Caudate nucleus (tissue), 63 donors: ENCODE measurements at places on chromosomes 5 and 9.

DNA sequence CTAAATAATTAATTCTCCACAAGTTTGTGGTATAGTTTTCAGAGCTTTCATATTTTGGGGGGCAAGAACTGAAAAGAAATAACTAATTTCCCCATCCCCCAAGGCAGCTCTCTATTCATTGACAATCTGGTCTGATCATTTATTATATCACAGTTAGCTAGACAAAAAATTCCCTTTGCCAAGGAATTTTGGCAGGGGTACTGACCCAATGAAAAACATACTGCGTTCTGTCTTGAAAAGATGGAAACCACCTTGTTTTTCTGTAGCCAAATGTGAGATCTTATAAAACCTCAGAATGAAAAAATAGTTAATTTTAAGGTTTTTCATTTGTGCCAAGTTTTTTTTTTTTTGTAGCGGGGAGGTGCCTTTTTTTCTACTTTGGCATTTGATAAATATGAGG, 1008.9 kb downstream of the EFNA5 start:
- no peak for DNase-seq

DNA sequence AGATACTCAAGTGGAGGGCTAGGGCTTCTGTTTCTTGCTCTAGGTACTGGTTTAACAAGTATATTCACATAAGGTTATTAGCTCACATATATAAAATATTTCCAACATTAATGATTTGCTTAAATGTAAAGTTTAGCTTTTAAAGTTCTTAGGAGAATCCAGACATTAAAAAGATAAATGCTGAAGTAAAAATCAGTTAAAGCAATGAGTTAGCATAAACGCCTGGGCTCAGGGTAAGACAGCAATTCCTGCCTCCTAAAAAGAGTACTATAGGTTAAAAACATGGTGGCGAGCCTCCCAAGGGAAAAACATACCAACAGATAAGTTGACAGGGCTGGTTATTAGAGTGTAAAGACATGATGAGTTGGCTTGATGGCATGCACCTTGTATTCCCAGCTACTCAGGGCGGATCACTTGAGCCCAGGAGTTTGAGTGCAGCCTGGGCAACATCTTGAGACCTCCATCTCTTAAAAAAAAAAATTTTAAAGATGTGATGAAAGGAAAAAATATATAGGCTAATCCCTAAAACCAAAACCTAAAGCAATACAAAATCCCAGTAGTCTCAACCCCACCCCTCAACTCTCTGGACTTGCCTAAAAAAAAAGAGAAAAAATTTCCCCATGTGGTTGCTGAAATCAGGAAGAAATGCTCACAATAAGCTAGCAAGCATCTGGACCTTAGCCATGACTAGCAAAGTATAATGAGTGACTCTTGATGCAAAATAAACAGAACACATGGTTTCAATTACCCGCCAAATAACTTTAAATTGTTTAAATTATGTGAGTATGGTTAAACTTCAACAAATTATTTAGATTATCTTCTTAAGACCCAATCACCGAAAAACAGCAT, 3.6 kb downstream of the GOLPH3 start:
- no peak for DNase-seq

- DNase-seq: no peak
Observed at GRCh38 chr5:75690669-75691068, 26.6 kb downstream of the POC5 start.

DNA sequence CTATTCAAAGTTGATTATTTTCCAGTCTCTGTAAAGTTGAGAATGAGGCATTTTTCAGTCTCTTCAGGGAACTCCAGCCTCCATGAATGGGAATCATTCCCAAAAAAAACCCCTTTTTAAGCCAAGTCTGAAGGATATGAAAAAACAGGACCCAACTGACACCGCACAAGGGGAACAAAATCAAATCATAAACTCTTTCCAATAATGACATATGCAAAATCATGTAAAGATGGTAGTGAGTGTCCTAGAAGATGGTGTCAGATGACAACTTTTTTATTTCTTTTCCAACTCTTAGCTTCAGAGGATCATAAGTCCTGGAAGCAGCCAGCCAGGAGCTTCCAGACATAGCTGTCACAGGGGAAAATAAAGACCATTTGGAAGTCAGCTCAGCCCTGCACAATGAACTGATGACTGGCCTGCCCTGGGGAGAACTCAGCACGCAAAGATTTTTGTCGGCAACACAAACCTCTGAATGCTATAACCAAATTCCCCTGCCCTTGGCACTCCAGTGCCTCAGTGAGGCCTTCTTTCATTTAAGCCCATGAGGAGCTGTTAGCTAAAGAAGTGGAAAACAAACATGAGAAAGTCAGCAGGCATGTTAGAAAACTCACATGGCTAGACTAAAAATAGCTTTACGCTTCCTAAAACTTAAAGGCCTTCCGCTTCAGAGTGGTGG, 85.4 kb downstream of the SLC1A3 start:
- DNase-seq: no peak

- no peak for DNase-seq
Observed at GRCh38 chr5:66351813-66352212, 207.7 kb downstream of the SREK1 start.

DNA sequence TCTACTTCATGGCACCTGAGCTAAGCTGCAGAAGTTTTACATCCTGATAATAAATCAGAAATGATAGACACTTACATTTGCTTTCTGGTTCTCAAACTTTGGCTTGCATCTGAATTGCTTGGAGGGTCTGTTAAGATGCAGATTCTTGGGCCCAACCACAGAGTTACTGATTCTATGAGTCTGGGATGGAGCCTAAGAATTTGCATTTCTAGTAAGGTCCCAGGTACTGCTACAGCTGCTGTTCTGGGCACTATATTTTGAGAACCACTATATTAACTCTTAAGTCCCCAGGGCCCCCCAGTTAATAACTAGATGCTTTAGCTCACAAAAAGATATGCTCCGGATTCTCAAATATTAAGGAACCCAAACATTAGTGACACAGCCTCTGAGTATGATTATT, 69.8 kb upstream of the DAB2 start:
- DNase-seq: no peak

- no peak for DNase-seq
Observed at GRCh38 chr9:127330501-127330900, 65.9 kb downstream of the GARNL3 start.

DNA sequence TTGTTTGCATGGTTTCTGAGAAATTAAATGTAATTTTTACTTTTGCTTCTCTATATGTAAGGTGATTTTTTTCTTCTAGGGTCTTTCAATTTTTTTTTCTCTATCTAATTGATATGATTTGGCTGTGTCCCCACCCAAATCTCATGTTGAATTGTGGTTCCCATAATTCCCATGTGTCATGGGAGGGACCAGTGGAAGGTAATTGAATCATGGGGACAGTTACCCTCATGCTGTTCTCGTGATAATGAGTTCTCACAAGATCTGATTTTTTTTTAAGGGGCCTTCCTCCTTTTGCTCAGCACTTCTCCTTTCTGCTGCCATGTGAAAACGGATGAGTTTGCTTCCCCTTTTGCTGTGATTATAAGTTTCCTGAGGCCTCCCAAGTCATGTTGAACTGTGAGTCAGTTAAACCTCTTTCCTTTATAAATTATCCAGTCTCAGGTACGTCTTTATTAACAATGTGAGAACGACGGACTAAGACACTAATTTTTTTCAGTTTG, 150.8 kb downstream of the MTRR start:
- no peak for DNase-seq

DNA sequence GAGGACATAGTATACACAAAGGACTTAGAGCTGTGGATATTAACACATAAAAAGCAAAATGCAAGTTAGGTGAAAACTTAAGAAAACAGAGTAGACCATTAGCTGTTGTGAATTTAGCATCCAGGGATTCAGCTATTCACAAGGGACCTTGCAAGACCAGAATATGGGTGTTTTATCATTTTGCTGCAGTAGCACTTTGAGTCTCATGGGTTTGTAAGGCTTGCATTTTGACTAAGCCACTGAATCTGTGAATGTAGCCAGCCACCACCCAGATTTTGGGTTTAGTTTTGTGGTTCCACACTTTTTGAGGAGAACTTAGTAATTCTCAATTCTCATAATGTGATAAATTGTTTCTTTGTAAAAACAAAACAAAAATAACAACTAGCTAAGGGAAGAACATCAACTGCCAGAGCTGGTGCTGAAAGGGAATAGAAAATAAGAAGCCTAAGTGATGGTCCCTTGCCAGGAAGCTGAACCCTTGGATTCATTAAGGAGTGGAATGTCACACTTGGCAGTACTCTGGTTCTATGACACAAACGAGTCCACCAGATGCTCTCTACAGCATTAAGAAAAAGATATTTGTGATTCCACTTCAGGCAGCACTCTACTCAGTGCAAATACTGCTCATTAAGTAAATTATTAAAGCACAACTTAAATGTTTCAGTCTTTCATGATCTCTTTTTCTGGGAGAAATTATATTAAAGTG, 557.4 kb upstream of the ZNF462 start:
- DNase-seq: no peak

- no peak for DNase-seq
Observed at GRCh38 chr5:124806373-124807077, 60.1 kb upstream of the ZNF608 start.

DNA sequence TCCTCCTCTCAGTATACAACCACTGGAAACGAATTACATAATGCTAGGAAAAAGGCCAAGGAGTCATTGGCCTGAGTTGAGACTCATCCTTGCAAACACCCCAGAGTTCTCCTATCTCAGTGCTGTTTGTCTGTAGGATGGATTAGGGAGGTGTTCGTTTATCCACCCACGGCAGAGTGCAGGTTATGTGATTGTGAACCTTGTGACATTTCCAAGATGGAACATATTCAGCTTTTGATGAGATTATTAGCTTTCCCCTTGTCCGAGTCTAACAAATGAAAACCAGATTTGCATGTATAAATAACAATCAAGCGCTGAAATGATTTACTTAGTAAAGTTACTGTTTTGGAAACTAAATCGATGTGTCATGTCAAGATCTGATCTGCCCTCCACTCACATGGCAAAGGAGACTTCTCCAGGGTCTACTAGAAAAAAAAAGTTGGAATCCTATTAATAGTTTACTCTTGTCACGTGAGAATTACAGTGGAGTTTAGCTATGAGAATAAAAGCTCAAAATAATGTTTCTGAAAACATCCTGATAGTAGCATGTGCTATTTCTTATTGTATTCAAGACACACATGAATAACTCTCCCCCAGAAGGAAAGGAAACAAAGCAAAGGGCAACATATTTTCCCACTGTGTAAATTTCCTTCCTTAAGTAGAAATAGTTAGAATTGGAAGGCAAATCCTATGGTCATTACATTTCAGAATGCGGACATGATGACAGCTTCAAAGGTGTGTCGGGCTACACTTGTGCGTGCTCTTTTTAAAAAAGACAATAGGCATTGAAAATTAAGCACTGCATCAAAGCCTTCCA, 600.4 kb downstream of the EBF1 start:
- DNase-seq: no peak

- peak; percentile 12 for DNase-seq
Observed at GRCh38 chr5:120463991-120464626, at the start of gene PRR16. Gene PRR16 (plus strand): TSS chr5:120464300.

DNA sequence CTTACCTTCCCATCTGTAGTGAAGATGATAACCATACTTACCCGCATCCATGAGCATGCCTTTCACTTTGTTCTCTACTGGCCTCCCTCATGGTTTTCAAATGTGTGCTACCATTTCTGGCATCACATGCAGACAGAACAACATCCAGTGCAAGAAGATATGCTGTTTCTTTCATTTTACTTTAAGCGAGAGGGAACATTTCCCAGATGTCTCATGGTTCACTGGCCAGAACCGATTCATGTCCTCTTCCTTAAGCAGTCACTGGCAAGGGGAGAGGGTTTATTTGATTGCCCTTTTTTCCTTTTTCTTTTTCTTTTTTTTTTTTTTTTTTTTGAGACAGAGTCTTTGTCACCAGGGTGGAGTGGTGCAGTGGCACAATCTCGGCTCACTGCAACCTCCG, 37.7 kb downstream of the ARRDC3 start:
- DNase-seq: no peak

- DNase-seq: no peak
Observed at GRCh38 chr5:39494107-39494510, 69.3 kb upstream of the DAB2 start.

GRCh38 chr5:116626945-116627679, 52.5 kb upstream of the SEMA6A start:
- DNase-seq: no peak

GRCh38 chr5:17190799-17191391, 26.5 kb upstream of the BASP1 start:
- DNase-seq: no peak

GRCh38 chr9:136138566-136138965, 19.9 kb upstream of the TMEM250 start:
- DNase-seq: no peak

GRCh38 chr5:143066556-143067281, 296.5 kb downstream of the ARHGAP26 start:
- DNase-seq: no peak

GRCh38 chr9:70600506-70600905, 186.0 kb upstream of the KLF9 start:
- no peak for DNase-seq

DNA sequence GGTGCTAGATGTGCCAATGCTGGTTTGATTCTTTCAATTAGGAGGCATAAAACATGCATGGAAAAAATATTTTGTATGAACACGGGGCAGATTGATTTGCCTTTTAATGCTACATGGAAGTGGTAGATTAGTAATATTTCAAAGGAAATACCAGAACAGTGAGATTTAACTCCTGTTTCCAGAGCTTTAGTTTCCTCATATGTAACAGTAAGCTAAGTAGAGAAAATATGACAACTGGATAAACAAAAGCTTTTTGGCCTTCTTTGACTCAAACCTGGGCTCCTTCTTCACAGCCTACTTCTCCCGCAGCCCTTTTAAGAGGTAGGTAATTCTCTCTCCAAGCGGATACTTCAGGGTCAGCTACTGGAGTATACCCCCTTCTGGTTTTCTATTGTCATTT, 254.2 kb upstream of the TRPC7 start:
- DNase-seq: no peak

DNA sequence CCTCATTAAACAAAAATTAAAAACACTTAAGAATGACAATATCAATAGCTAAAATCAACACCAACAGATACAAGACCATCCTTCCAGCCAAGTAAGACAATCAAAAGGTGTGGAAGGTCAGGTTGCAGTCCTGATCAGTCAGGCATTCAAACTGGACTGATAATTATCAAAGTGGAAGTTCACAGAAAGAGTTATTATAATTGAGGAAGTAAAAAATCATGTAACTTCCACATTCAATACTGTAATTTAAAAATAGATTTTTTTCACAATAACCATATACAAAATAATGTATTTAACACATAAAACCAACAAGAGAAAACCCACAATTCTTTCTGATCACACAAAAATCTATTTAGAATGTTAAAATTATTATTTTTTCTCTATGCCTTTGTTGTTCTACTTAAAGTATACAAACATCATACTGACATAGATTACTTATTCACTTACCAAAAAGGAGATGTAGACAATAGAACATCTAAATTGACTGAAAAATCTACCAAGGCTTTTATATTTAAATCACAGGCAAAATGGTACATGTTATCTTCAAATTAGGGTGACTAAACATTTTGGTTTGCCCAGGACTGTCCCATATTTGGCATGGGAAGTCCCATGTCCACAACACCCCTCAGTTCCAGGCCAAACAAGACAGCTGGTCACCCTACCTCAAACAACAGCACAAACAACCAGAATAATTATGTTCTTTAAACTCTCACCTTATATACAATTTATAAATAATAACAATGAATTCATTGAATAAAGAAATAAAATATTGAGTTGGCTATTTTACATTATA, 142.5 kb upstream of the SLC24A2 start:
- no peak for DNase-seq

- DNase-seq: no peak
Observed at GRCh38 chr9:35548571-35548970, 56.5 kb upstream of the TESK1 start.

GRCh38 chr5:131514316-131515283, 120.4 kb downstream of the RAPGEF6 start:
- no peak for DNase-seq

- DNase-seq: no peak
Observed at GRCh38 chr5:90488791-90489190, 14.1 kb downstream of the POLR3G start.
